ENCODE measurements at places on chromosomes 11 and 22. TPM values are rescaled to one million over a fixed set of nuclear protein-coding genes. Genes with fewer than 3 reads are reported as not detected.

The BBOX1 gene
- total RNA-seq: not detected

The LIF gene
- 211 TPM for total RNA-seq

The RAC2 gene
- total RNA-seq: 978 TPM

The NLRP14 gene
- total RNA-seq: 0.24 TPM

The ADM2 gene
- 4.5 TPM for total RNA-seq

The UBQLNL gene
- total RNA-seq: 0.12 TPM

The MICALL1 gene
- 35.1 TPM for total RNA-seq

The MRGPRX4 gene
- not detected for total RNA-seq

Data from T-helper 1 cell treated with Interleukin-12 subunit alpha and Interleukin-12 subunit beta and Interleukin-4 antibody, amounts not matched to agents 30 ng/mL and 1 ng/mL, for 36 hours (primary cell).